Natural killer cell treated with Interleukin-12 subunit alpha and Interleukin-12 subunit beta and Interleukin-15 and Interleukin-18, amount 100 ng/mL, for 72 hours (primary cell): ENCODE measurements at places on chromosomes 2 and 18.

DNA sequence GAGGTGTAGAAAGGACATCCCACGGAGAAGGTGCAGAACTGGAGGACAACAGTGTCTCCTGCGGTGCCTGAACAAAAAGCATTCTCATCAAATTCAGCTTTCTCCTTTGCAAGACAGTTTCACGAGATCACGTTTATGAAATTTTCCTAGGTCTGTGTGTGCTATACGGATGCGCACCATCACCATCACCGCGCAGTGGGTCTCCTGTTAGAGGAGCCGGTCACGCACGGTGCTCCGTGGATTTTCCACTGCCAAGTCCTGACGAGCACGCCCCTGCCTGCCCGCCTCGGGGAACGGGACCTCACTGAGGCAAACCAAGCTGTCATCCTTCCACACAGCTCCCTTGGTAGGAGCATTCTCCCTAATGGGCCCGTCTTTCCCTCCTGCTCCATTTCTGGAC, 140.4 kb upstream of the TPO start:
- DNase-seq, result no peak

GRCh38 chr2:43221763-43222474, 4.5 kb downstream of the ZFP36L2 start:
- peak; percentile 72 for DNase-seq

DNA sequence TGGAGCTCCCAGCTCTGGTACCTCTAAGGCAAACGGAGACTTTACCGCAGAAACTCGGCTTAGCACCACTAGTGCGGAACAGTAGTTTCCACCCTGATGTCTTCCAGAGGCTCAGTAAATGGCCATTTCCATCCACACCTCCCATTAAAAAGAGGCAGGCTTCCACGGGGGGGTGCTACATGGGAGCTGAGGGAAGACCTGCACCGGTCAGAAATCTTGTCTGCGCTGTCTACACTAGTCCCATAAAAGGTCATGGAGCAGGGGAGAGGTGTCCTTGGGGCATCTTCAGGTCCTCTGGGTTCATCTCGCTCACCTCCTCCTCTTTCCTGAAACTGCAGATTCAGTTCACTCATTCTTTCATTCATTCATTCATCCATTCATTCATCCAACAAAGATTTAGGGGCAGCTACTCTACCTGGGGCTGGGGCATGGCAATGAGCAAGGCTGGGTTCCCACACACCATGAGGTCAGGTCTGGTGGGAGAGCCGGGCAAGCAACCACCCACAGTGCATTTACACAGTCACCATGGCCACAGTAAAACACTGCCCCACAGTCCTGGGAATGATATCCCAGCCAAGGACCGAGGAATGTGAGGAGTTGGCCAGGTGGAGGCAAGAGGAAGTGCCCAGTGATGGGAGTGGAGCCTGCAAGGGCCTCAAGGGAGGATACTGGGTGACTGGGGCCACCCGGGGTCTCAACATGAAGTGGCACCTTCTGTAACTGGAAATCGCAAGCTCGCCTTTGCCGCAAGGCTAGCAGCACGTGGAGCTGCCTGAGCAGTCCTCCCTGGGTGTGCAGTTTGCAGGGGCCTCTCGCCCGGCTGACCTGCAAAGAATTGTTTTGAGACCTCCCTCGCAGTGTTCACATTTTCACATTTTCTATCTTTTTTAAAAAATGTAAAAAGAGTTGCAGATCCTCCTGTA, 180.2 kb upstream of the RAB6C start:
- DNase-seq, result no peak

- DNase-seq, result no peak
These were observed 179.4 kb upstream of the ARL4C start for GRCh38 chr2:234676109-234676782.

- DNase-seq, result no peak
These were observed 7.5 kb downstream of the SLC11A1 start for GRCh38 chr2:218389333-218390150.

DNA sequence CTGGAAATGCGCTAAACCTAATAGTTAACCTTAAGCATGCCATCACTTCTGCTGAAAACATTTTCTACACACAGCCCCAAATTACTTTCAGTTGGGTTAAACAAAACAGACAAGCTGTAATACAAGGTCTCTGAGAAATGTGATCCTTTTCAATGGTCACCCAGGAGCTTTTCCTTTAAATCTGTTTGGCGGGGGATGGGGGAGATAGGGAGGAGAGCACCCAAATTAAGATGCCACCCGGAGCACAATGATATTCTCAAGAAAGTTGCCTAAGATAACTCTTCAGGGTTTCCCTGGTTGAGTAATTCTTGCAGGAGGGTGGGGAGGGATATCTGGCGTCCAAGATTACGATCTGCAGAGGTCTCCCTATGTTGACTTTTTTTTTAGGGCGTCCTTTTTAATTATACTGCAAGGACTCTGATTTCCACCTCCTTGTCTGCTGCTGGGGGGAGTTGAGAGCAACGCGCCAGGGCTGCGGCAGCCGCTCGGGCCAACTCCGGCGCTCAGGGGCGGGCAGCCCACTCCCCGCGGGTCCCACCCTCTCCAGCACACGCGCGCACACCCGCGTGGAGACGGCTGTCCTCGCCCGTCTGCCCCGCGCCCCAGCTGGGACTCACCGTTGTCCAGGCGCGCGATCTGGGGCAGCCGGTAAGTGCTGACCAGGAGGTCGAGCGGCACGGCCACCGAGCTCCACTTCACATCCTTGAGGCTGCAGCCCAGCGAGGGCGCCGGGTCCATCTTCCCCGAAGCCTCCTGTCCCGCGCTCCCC, 807 bp downstream of the GAREM1 start:
- no peak for DNase-seq

DNA sequence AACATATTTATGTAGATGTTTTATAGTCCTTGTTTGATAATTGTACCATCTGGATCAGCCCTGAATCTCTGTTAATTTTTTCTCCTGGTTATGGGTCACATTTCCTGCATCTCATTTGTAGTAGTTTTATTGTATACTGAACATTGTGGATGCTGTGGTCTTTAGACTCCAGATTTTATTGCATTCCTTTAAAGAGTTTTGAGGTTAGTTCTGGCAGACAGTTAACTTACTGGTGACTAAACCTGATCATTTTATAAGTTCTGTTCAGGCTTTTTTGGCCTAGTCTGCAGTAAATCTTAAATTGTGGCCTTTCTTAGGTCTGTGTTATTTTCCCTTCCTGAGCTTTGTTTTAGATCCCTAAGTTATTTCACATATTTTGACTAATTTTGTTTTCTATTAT, 84.3 kb downstream of the FANCL start:
- no peak for DNase-seq

DNA sequence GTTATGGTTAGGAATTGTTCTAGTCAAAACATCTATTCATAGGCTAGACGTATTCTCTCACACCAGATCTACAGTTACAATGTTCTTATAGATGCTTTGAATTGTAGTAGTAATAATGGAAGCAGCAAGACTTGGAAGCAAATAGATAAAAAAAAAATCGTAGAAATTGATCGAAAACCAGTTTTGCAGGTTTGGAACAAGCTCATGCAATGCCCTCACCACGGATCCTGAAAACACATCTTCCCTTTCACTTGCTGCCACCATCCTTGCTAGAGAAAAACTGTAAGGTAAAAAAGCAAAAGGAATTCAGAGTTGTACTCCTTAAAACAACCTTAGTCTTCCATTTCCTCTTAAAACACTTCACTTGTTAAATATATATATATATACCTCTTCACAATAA, 4.4 kb downstream of the SULT1C4 start:
- DNase-seq, result no peak

DNA sequence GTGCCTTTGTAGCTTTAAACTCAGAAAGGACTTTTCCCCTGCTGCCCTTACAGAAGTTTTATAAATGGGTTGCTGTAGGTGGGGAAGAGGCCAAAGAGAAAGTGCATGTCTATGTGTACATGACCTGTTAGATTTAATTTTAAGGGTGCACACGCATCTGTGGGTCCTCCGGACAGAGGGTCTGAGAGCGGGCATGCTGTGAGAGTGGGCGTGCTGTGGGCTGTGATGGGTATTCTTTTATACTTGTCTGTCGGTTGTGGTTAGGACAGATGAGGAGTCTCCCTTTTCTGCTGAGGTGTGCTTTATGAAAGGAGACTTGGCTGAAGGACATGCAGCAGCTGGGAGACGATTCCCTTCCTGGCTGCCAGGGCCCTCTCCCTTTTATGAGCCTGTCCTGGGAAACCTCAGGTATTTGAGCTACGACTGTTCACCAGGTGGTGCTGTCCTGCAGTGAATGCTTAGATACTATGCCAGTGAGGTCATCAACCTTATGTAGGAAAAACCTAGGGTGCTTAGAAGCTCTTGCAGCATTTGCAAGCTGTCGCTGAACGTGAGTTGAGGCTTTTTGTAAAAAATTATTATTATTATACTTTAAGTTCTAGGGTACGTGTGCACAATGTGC, 67.5 kb downstream of the TANC1 start:
- no peak for DNase-seq

GRCh38 chr18:57209713-57210106, 62.8 kb downstream of the BOD1L2 start:
- DNase-seq, result no peak

DNA sequence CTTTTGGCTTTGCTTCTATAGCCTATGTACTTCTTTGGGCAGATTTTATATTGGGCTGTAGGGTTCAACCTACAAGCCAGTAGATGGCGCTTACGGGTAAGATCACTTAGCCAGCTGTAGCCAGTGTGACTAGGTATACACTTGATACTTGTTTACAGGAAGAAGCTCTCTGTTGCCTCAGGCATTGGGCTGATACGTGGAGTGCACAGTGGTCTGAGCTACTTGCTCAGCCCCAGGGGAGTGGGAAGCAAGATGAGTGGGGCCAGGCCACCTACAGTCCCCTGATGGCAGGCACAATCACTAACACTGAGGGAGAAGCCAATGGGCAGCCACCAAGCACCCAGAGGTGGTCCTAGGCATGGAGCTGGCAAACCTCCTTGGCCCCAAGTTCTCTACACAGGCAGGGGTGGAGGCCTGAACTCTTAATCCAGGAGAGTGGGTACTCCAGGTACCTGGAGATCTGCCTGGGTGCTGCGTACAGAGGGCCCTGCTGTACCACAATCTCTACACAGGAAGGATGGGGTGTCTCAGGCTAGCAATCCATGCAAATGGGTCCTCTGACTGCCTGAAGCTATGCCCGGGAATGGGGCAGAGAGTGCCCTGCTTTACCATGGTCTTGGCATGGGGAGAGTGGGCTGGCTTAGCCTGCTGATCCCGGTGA, 122.2 kb downstream of the NCOA1 start:
- peak; percentile 67 for DNase-seq

GRCh38 chr2:237350597-237350996, 63.4 kb downstream of the COL6A3 start:
- no peak for DNase-seq

- DNase-seq, result no peak
These were observed 48.0 kb downstream of the CDK15 start for GRCh38 chr2:201854221-201854801.

DNA sequence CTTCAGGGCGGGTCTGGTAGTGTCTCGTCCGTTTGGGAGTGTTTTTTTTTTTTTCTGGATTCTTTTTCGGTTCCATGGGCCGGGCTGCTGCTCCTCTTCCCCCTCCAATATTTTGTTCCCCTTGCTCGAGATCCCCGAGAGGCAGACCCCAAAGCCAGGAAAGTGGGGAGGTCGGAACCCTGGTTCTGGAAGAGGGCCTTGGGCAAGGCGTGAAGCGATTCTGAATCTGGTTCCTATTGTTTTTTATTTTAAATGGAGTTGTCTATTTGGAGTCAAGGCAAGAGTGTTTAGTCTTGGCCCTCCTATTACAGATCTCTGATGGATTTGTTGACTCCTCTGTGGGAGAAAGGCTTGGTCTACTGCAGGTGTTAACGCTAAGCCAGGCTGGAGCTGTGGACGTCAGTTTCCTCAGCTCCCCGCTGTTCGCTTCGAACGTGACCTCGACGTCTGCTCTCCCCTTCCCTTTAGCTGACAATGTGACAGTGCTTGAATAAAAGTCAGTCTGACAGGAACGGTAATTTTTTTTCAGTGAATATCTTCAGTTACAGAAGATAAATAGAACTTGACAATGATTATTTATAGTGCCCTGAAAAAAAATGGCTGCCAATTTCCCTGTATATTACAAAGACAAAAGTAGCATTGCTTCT, 683 bp upstream of the DNAJC27 start:
- DNase-seq, result no peak

DNA sequence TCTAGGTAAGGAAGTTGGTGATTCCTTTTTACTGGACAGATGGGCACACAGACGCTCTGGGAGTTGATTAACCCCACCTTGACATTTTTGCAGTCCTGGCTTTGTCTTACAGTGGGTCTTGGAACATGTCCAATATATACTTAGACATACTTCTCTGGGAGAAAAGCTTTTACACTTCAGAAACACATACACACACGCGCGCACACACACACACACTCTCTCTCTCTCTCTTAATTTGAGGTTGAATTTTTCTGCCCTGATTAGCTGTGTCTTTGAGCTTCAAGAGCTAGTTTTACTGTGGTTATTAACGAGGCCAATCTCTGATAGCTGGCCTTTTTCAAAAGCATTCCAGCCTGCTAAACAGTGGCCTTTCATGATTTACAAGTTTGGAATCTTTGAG, 215.0 kb downstream of the MYCN start:
- DNase-seq, result no peak

GRCh38 chr2:135299658-135300244, 231.3 kb downstream of the ZRANB3 start:
- no peak for DNase-seq
